ENCODE measurements at places on chromosomes 5 and 9.

- no peak for DNase-seq
Measured at GRCh38 chr9:99349870-99350269, 127.8 kb downstream of the SEC61B start.

GRCh38 chr5:40292006-40292405, 387.7 kb upstream of the PTGER4 start:
- no peak for DNase-seq

GRCh38 chr5:62184444-62184843, 121.6 kb upstream of the KIF2A start:
- no peak for DNase-seq

- no peak for DNase-seq
Measured at GRCh38 chr5:82664732-82665131, 386.6 kb upstream of the RPS23 start.

DNA sequence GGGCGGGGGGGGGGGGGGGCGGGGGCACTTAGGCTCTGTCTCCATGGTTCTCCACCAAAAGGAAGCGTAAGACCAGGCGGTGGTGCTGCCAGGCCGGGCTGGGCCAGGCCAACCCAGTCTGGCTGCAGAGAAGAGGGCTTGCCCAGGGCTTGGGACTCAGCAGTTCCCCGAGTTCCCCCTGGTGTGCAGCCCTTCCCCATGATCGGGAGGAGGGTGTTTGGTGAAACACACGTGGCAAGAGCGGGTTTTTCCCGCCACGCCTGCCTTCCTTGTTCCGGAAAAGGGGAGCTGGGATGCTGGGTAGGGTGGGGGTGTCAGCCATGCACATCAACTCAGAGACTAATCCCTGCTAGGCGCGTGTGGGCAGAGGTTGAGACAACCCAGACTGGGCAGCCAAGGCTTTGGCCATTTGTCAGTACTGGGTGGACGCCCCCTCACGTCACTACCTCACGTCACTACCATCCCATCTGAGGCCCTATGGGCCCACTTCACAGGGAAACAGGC, 32.9 kb downstream of the PRRX2 start:
- no peak for DNase-seq

DNA sequence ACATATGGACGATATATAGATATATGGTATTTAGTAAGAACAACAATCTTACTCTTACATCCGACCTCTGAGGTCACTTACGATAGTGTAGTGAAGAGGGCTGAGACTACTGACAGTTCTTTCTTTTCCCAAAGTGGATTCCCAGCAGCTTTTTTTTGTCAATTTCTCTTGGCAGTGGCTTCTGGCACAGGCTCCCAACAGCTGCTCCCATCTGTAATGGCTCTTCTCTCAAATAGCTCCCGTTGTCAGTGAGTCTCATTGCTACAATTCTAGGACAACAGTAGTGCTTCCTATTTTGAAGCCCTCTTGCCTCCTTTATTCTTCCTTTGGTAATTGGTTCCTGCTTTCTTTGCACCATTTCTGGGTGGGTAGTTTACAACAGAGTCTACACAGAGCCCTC, 68.4 kb downstream of the SLC25A46 start:
- DNase-seq: no peak

DNA sequence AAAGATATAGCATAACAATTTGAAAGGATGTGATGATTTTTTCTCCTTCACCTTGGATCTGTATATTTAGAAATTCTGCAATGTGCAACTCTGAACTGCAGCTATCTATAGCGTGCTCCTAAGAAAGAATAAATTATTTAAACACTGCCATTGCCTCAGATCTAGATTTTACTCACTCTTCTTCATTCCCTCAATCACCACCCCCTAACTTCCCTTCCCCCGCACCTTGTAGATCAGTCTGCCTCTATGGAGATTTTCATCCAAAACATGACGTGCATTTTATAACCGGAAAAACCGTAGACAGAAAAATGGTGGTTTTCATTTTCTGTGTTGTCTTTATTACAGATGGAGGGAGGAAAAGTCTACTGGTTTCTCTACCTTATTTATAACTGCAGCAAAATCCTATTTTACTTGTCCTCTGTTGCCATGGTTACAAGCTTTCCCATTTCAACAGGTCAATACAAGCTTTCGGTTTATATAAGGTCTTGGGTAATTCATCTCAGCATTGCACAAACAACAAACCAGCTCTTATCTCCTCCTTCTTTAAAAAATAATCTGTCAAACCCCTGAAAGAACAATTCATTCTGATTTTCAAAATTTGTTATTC, 480.0 kb downstream of the TAF11L14 start:
- DNase-seq: no peak

GRCh38 chr5:57950616-57951228, 468.1 kb upstream of the ACTBL2 start:
- DNase-seq: no peak

DNA sequence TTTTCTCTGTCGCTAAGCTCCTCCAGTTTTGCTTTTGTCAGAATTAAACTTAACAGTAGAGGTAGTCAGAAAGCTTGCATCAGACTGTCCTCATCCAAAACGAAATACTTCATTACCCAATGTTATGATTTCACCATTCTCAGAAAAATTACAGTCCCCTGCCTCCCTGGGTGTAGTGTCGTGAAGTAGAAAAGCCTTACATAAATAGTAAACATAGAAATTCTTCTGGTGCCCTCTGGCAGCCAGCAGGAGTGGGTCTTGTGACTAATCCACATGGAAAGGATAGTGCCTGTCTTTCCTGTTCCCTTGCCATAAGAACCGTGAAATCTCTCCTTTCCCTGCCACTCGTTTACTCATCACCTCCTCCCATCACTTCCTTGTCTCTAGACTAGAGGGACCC, 230.6 kb downstream of the GNA14 start:
- DNase-seq: no peak

DNA sequence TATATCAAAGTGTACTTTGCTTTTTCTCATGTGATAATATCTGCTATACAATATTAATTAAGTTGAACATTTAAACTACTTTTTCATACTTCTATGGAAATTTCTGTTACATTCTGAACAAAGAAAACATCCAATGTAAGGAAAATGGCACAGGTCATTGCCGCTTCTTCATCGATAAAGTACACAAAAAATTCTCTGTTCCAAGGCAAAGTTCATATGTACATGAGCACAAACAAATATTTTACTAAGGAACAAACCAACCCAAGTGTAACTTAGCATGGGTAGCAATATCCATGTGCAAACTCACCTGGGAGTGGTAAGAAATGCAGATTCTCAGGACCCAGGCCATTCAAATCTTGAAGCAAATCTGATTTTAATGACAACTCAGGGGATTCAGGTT, 139.8 kb downstream of the TMEM161B start:
- DNase-seq: no peak

DNA sequence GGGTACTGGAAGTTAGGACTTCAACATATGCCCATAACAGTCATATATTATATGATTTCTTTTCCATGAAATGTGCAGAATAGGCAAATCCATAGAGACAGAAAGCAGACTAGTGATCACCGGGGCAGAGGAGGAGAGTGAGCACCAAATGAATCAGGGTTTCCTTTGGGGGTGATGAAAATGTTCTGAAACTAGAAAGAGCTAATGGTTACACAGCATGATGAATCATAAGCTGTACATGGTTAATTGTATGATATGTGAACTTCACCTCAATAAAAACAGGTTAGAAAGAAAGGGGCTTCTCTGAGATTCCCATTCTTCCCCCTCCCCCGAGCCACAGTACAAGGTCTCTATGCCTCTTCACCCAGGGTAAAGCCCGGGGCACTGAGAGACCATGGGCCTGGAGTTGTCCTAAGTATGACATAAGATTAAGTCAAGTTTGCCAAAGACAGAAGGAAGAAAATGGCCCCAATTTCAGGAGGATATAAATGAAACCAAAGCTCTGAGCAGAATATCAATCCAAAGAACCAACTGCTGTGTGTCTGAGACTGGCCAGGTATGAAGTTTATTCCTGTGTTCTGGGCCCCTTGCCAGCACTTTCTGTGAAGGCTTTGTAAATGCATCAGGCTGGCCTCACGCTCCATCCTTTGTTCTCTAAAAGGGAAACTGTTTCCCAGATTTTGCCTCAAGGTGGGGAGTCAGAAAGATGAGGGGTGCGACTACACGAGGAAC, 243.8 kb downstream of the CDK5RAP2 start:
- no peak for DNase-seq

DNA sequence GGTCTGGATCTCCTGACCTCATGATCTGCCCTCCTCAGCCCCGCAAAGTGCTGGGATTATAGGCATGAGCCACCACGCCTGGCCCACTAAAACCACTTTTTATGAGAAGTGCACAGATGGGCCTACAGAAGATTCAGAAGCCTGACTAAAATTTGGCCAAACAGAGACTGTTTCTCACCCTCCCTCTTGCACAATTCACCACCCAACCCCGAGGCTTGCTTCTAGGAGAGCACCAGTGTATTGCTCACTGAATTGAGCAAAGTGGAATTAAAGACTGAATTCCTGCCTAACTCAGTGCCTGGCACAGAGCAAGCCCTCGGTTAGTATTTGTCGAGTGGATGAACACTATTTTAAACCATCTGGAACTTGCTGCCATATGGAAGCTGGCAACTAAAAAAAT, 3.4 kb upstream of the DCTN4 start:
- DNase-seq: no peak

- DNase-seq: no peak
Measured at GRCh38 chr5:179404321-179405053, 59.2 kb upstream of the ADAMTS2 start.

- DNase-seq: no peak
Measured at GRCh38 chr5:131322926-131323325, 59.1 kb downstream of the CDC42SE2 start.

GRCh38 chr9:749716-750115, 91.8 kb upstream of the DMRT1 start:
- DNase-seq: peak; percentile 28

- DNase-seq: no peak
Measured at GRCh38 chr9:133122935-133123611, 2.0 kb upstream of the RALGDS start.

GRCh38 chr5:72530196-72530595, 23.0 kb upstream of the ZNF366 start:
- DNase-seq: no peak

- DNase-seq: no peak
Measured at GRCh38 chr5:72612810-72613209, 105.6 kb upstream of the ZNF366 start.

GRCh38 chr9:114898741-114899140, 31.6 kb downstream of the TNFSF8 start:
- peak; percentile 90 for DNase-seq

- DNase-seq: no peak
Measured at GRCh38 chr5:6435356-6435755, 13.3 kb upstream of the UBE2QL1 start.

DNA sequence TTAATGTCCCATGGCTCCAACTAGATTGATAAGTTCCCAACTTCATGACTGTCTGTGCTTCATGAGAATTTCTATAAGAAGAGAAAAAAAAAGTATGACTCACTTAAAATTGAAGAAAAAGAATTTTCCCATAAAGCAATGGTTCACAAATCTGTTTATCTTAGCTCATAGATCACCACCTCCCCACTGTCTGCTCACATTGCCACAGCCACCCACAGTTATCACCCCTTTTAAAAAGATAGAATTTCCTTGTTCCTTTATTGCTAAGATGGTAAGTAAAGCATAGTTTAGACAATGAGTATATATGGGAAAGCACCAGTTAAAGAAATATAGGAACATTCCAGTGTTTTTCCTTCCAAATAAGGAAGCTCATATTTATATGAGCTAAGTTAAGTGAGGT, 67.1 kb downstream of the ALDH7A1 start:
- no peak for DNase-seq

DNA sequence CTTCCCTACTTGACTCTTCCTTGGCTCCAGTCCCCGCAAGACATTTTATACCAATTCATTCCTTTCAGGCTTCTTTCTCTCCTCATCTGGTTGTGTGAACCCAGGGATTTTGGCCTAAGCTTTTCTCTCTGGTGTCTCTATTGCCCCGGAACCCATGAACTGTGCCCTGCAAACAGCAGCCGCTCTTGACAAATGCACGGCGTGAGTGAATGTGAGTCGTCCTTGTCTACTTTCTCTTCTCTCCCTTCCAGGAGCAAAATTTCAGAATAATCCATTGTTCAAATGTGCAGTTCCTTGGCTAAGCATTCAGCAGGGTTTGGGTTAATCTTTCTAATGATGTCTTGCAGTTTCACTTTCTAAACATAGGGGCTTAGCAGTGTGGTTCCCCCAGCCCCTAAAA, 250.4 kb upstream of the IRX4 start:
- DNase-seq: no peak

- no peak for DNase-seq
Measured at GRCh38 chr5:180235077-180235476, 26.1 kb upstream of the RASGEF1C start.

DNA sequence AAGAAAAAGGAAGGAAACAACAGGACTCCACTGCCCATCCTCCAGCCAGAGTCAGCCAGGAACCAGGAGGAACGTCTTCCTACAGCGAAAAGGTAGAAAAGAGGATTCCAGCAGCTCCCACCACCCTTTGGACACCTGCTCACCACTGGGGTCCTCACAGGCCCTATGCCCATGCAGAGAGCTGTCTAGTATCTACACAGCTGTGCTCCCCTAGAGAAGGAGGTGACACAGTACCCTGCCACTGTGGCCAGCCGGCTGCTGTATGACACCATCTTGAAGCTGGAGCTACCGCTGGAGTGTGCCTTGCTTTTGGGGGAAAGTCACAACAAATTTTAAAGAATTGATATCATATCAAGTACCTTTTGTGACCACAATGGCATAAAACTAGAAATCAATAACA, 92.6 kb downstream of the GTF3C4 start:
- DNase-seq: no peak

- DNase-seq: no peak
Measured at GRCh38 chr5:157842185-157842584, 16.8 kb downstream of the CLINT1 start.

All from naive thymus-derived CD4-positive, alpha-beta T cell (primary cell).